ENCODE measurements at places on chromosomes 16 and 17.

DNA sequence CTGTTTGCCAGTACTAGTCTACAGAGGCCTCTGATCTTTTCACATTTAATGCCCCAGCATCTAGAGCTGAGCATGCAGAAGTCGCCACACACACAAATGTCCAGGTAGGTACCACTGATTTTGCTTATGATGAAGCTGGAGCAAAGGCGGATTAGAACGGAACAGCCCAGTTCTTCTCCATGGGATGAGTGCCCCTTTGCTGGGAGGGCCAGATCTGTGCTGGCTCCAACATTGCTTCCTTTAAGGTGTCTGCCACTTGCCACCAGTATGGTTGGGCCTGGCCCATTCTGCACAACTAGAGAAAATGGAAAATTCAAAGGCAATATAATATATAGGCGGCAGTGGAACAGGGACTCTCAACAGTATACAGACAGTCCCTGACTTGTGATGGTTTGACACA lies 2.2 kb upstream of the MNT start:
- DNase-seq: no peak

DNA sequence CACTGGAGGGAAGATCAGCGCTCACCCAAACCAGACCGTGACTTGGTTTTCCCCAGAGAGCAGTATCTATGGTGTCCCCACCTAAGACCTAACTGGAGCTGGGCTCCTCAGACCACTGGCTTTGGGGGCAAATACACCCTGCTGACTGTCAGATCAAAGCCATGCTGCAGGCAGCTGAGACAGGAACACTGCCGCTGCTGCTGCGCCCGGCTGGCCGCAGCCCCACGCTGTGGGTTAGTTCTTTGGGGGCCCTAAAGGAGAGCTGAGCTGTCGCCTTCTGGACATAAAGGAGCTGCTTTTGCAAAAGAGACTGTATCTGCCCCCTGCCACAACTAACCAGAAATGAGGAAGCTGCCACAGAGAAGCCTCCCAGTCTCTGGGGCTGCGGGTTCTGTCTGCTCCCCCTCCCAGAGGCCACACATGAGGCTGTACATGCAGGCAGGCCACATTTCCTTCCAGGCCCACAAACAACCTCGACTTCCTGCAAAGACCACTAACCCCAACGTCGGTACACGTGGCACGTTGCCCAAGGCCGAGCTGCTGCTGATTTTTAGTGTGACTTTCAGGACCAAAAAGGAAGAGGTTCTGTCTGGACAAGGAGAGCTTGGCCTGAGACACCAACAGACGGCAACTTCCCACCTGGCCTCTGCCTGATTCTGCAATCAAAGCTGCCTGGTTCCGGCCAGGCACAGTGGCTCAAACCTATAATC lies 18.2 kb upstream of the ABR start:
- no peak for DNase-seq

DNA sequence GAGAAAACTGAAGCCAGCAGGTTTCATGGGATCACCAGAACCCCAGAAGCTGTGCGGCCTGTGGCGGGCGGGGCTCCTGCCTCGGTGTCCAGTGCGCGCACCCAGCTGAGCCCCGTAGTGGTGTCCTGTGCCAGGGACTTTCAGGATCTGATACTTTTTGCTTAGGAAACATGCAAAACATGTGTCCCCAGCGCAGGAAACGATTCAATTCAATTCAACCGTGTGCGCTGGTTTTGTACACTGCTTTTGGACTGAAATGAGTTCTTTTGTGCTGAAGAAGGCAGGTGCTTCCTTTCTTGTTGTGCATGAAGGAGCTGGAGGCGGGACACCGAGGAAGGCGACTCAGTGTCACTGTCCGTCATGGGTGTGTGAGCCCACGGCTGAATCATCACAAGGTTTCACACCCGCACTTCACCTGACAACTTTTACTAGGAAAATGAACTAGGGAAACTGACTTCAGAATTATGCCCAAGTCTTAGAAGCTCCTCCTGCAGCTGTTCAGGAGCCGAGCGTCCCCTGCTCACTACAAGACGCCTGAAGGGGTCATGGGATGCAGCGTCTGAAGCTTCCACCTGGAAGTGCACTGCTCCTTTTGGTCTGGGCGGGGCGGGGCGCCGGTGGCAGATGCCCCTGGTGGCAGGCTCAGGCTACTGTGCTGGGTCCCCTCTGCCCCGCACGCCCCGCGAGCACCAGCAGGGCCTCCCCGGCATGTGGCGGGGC lies 31.4 kb upstream of the ZNF750 start:
- DNase-seq: no peak

GRCh38 chr17:35083071-35083470 lies 19.6 kb upstream of the RFFL start:
- no peak for DNase-seq

DNA sequence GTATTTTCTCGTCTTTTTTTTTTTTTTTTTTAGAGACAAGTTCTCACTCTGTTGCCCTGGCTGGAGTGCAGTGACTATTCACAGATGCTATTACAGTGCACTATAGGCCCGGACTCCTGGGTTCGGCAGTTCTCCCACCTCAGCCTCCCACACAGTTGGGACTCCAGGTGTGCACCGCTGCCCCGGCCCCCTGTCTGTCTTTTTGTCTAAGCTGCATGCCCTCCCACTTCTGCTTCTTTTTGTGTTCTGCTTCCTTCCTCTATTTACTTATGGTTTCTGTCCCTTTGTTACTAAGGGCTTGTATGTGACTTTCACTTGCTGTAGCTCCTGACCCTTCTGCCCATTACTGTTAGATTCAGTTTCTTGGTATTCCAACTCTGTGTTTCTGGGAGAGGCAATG lies 20.5 kb downstream of the SLC7A6 start:
- DNase-seq: no peak

DNA sequence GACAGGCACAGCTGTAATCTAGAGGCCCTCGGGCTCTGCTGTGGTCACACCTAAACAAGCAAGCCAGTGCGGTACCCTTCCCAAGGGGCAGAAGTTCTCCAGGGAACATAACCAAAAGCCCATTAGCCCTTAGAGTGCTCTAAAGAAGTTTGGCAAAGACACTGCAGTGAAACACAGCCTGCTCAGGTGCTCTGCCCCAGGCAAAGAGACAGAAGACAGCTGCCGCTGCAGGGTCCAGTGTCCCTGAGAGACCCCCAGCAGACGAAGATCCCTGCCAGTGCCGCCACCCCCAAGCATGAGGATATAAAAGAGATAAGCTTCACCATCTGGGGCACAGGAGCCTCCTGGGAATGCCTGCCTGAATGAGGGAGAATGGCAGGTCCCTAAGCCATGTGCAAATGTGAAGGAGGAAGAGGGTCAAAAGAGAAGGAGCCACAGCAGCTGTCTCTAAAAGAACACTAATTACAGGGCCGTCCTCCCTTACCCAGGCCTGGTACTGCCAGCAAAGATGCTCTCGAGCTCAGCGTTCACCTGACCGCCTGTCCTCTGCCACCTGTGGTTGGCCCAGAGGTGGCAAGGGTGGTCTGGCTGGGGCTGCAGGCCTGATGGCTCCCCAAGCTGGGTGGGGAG lies 29.7 kb downstream of the CUEDC1 start:
- DNase-seq: no peak

DNA sequence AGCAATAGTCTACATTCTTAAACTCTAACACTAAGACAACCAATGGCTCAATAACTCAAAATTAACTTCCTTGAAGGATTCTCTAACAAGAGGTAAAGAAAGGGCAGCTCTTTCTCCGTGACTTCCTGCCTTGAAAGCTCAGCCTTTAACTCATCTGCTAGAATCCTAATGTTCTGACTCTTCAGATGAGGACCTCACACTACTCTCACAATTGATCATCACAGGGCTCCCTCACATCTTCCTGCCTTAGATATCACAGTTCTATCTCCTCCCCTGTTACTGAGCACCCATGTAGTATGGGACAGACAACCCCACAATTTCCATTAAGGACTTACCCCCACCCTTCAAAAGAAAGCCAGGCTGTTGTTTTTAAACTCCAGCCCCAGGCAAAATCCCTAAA lies 33.5 kb downstream of the SMURF2 start:
- DNase-seq: no peak

- DNase-seq: no peak
These were observed 41.3 kb upstream of the BCAR1 start for GRCh38 chr16:75292691-75293090.

DNA sequence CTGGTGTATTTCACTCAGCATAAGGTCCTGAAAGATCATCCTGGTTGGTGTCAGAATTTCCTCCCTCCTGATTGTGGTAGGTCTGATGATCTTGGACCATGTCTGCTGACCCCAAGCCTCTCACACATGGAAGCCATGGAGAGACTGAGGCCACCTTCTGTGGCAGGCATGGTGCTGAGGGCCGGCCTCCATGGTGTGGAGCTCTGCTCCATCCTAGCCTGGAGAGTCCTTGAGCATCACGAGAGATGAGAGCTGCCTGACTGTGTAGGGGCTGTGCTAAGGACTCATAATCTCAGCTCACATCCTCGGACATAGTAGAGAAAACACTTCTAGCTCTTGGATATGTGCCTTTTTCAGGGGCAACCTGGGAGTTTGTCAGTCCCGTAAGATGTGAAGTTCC lies 40.6 kb downstream of the MPRIP start:
- DNase-seq: no peak

- no peak for DNase-seq
These were observed 113.8 kb downstream of the SOCS1 start for GRCh38 chr16:11142261-11142630.

GRCh38 chr16:10763456-10763855 lies 19.8 kb downstream of the NUBP1 start:
- DNase-seq: no peak

DNA sequence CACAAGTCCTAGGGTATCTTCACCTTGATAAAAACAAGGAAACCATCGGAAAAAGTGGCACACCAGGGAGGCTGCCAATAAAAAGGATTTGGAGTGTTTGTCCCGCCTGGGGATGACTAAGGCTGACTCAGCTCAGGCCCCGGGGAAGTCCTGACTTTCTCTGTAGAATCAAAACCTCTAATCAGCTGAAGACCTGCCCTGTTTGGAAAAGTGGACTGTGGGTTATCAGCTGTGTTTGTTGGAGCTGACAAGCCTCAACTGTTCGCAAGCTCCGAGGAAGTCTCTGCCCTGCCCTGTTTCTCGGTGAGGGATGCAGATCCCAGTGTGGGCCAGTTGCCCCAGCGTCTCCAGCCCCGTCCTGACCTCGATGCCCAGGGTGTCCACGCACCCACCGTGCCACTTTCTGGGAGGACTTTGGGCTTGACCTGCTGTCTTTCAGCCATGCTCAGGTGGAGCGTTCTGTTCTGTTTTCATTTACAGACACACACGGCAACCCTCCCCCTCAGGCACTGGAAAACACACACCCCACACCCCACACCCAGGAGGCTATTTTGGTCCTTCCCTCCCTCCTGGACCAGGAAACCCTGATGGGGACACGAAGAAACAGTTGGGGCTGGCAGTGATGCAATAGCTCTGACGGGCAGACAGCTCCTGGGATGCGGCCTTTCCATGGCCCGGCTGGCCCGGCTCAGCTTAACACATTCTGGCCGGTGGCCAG lies 27.6 kb upstream of the PITPNA start:
- no peak for DNase-seq

Measured in NCI-H187 treated with DMSO at 0.1 percent for 48 hours (cell line).